ENCODE measurements at places on chromosomes 6 and 20. TPM values are rescaled to one million over a fixed set of nuclear protein-coding genes. Genes with fewer than 3 reads are reported as not detected.

The CRIP3 gene
- 0.63 TPM for total RNA-seq

The QRSL1 gene
- 23.0 TPM for total RNA-seq

The STMND1 gene
- 0.40 TPM for total RNA-seq

The CALHM6 gene
- total RNA-seq: 1.7 TPM

The ACSS1 gene
- total RNA-seq: 24.8 TPM

The TNXB gene
- 4.9 TPM for total RNA-seq

The SCUBE3 gene
- total RNA-seq: 0.07 TPM

The MYL9 gene
- not detected for total RNA-seq

The OOEP gene
- total RNA-seq: 0.47 TPM

The RRAGD gene
- total RNA-seq: 8.7 TPM

- H3K36me3 ChIP-seq: no peaks in the 10 kb centered on the region
- no peak for DNase-seq
- no peaks in the 10 kb centered on the region for H3K4me1 ChIP-seq
- no peak overlapping the region for H3K27ac ChIP-seq
- no peak overlapping the region for H3K4me3 ChIP-seq
Observed at GRCh38 chr6:10219510-10219909, 195.4 kb downstream of the TFAP2A start.

DNA sequence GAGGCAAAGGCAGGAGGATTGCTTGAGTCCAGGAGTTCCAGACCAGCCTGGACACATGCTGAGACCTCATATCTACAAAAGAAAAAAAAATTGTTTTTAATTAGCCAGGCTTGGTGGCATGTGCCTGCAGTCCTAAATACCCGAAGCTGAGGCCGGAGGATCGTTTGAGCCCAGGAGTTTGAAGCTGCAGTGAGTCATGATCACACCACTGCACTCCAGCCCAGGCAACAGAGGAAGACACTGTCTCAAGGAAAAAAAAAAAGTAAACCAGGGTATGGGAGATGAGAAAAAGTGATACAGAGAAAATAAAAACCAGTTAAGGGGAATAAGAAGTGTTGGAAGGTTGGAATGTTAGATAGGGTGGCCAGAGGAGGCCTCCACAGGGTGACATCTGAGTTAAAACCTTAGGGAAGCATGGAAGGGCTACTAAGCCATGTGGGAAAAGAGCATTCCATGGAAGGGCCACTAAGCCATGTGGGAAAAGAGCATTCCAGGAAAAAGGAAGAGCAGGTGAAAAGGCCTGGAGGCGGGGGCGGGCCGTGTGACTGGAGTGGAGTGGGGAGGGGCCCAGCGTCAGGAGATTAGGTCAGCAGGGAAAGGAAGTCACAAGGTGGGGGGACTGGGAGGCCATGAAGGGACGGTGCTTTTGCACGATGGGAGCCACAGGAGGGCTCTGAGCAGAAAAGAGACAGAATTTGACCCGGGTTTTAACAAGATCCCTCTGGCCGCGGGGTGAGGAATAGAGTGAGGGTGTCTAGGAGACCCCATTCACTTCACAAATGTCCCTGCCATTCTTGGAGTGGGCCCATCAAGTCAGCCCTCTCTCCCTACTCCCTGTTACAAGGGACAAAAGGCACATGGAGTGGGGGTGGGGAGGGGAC, 18.3 kb downstream of the CPNE5 start:
- H3K27ac ChIP-seq: peak overlapping the region; percentile 84
- no peak for DNase-seq
- H3K4me3 ChIP-seq: no peak overlapping the region
- no peaks in the 10 kb centered on the region for H3K4me1 ChIP-seq

DNA sequence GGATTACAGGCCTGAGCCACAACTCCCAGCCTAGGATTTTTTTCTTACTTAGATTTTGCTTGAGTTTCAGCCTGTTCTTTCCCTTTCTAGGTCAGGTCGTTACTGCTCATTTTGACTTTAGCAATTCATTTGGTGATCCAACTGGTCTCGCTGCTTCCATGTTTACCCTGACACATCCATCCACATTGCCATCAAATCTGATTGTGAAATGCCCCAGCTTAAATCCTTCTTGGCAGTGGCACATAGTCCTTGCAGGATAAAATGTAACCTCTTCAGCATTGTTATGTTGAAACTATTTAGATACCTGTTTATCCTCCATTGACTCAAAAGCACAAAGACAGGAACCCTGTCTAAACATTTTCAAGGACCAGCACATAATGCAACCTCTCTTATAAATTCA, 77.2 kb downstream of the DNAH8 start:
- H3K27me3 ChIP-seq: no peaks in the 10 kb centered on the region
- no peaks in the 10 kb centered on the region for H3K36me3 ChIP-seq
- no peak overlapping the region for H3K27ac ChIP-seq
- H3K4me1 ChIP-seq: no peaks in the 10 kb centered on the region

- H3K36me3 ChIP-seq: peaks cover 20% of the 10 kb centered on the region
- no peaks in the 10 kb centered on the region for H3K27me3 ChIP-seq
- no peaks in the 10 kb centered on the region for H3K4me1 ChIP-seq
- H3K4me3 ChIP-seq: no peak overlapping the region
- DNase-seq: no peak
Observed at GRCh38 chr6:144528743-144529425, 243.7 kb downstream of the UTRN start.

DNA sequence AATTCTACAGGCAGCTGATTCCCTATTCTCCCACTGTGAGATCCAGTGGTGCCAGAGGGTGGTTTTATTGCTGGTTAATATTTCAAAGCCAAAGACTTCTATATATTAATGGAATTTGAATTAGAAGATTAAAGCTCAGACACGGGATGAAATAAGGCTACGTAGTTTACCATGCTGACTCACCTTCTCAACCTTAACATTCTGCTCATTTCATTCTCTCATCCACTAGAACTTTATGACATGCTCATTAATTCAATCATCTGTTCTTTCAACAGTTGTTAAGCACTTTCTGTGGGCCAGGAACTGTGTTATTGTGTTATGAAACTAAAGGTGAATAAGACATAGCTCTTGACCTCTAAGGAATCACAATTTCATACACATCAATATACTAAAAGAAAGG, 456.9 kb upstream of the MAP3K7 start:
- no peaks in the 10 kb centered on the region for H3K4me1 ChIP-seq
- no peaks in the 10 kb centered on the region for H3K27me3 ChIP-seq
- DNase-seq: no peak

DNA sequence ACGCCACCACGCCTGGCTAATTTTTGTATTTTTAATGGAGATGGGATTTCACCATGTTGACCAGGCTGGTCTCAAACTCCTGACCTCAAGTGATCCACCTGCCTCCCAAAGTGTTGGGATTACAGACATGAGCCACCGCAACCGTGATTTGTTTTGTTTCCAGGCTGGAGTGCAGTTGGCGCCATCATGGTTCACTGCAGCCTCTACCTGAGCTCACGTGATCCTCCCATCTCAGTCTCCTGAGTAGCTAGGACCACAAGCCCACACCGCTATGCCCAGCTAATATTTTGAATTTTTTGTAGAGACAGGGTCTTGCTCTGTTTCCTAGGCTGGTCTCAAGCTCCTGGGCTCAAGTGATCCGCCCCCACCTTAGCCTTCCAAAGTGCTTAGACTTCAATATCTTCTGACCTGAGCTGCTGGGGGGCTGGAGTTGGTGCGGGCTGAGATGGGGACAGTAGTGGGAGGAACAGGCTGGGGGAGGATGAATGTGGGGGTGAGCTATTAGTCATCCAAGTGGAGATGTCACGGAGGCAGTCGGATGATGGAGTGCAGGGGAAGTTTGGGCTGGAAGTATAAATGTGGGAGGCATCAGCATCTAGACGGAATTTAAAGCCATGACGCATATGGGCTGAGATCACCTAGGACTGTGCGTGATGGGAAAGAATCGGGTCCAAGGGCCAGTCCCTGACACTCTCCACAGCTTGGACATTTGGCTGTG, 23.1 kb upstream of the ZMYND8 start:
- H3K4me3 ChIP-seq: no peak overlapping the region
- H3K27ac ChIP-seq: no peak overlapping the region
- no peaks in the 10 kb centered on the region for H3K36me3 ChIP-seq
- H3K4me1 ChIP-seq: peaks cover 10% of the 10 kb centered on the region
- no peaks in the 10 kb centered on the region for H3K27me3 ChIP-seq

DNA sequence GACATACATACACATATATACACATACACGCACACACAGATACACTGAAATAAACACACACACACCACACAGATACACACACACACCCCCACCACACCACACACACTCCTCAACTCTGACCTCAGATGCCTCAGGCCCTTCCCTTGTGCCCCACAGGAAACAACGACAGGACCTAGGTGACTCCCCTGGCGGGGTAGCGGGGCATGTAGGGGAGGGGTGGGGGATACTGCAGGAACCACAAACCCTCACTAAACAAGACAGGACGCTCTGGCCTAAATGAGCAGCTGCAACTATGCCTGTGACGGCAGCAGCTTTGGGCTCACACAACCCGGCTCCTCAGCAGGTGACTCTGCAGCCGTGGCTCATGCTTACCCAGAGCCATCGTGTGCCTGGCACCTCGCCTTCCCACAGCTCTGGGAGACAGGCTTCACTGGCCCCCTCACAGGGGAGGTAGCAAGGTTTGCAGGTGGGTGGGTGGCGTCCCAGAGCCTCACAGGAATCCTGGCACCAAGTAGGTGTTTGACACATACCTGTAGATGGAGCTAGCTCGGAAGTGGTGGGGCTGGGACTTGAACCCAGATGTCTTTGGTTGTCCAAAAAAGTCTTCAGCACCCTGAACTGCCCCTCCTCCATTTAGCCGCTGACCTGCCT, 100.8 kb downstream of the GRM4 start:
- no peak overlapping the region for H3K4me3 ChIP-seq
- H3K27ac ChIP-seq: no peak overlapping the region
- H3K27me3 ChIP-seq: no peaks in the 10 kb centered on the region
- DNase-seq: peak; percentile 5
- H3K4me1 ChIP-seq: peaks cover 6% of the 10 kb centered on the region
- no peaks in the 10 kb centered on the region for H3K36me3 ChIP-seq

- H3K36me3 ChIP-seq: no peaks in the 10 kb centered on the region
- no peaks in the 10 kb centered on the region for H3K27me3 ChIP-seq
- H3K4me1 ChIP-seq: no peaks in the 10 kb centered on the region
- H3K27ac ChIP-seq: no peak overlapping the region
- H3K4me3 ChIP-seq: no peak overlapping the region
- DNase-seq: no peak
Observed at GRCh38 chr20:8837396-8837795, 231.5 kb upstream of the PLCB4 start.

DNA sequence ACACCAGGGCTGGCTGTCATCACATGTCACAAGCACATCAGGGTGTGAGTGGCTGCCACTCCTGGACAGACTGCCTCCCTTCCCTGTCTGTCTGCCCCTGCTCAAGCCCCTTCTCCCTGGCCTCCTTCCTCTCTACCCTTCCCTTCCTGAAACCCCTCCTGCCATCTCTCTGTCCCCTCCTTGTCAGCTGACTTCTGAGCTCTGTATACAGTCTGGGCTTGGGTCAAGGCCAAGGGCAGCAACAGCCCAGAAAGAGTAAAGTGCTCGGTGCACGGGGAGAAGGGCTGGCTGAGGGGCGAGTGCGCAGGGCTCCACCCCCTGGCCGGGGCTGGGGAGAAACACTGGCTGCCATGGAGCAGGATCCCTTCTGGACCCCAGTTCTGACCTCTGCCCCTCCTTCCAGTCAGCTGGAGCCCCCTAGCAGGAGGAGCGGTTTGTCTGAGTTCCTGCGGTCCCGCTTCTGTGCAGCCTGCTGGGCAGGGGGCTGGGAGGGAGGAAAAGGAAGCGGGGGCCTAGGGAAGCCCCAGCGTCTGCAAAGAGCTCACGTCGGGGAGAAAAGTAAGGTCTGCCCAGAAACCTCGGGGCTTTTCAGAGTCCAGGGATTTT, 2.0 kb downstream of the LKAAEAR1 start:
- H3K4me3 ChIP-seq: no peak overlapping the region
- DNase-seq: no peak
- no peaks in the 10 kb centered on the region for H3K27me3 ChIP-seq
- no peak overlapping the region for H3K27ac ChIP-seq
- no peaks in the 10 kb centered on the region for H3K36me3 ChIP-seq

DNA sequence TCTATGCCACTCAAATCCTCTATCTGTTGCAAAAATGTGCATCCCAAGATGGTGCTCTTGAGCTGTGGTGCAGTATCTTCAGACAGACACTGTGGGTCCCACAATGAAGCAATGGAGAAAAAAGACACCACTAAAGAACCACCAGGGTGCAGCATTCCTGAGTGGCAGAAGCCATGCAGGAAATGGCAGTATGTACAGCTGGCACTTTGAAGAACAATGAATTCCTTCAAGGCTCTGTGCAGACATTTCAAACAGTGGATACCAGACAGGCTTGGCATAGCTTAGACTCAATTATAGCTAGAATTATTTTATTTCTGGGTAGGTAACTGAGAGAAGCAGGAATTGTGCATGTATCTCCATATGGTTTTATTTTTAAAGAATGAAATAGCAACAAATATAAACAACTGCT, 24.0 kb upstream of the HDAC2 start:
- H3K4me1 ChIP-seq: no peaks in the 10 kb centered on the region
- no peak overlapping the region for H3K27ac ChIP-seq
- H3K4me3 ChIP-seq: no peak overlapping the region
- DNase-seq: no peak
- no peaks in the 10 kb centered on the region for H3K36me3 ChIP-seq

DNA sequence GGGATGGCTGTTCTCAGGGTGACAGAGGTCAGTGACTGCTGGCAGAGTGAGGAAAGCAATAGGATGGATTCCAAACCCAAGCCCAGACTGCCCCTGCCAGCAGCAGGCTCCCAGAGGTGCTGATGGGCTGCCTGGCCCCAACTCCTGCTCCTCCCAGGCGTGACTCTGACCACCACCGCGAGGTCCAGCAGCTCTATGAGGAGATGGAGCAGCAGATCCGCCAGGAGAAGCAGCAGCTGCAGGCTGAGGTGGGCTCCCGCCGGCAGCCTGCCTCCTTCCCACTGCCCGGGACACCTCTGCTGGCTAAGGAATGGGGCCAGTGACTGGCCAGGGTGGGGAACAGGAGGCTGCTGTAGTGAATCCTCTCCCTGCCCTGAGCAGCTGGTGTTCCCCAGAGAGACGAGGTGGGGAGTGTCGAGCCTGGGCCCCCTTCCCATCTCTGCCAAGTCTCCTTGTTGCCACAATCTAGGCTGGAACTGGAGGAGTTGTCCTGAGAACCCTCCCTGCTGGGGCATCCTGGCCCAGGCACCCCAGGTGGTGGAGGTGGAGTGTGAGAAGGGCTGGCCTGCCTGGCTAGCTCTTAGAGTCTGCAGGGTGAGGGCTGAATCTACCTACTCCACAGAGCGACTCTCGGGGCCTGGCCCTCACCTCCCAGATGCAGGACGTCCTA, 20.4 kb downstream of the RAB44 start:
- no peaks in the 10 kb centered on the region for H3K27me3 ChIP-seq
- no peaks in the 10 kb centered on the region for H3K4me1 ChIP-seq
- H3K36me3 ChIP-seq: no peaks in the 10 kb centered on the region
- DNase-seq: no peak

Measured in CD8-positive, alpha-beta memory T cell (primary cell).